GM19239 (cell line): ENCODE measurements at places on chromosomes 7 and 10.
A peak's percentile ranks its signal among the peaks of the same experiment; 100 is the strongest.

GRCh38 chr10:124294811-124295770, 123.6 kb downstream of the OAT start:
- no peak for DNase-seq

- DNase-seq, result no peak
Observed at GRCh38 chr10:118723466-118723865, 31.3 kb downstream of the CACUL1 start.

- no peak for DNase-seq
Observed at GRCh38 chr7:129801882-129802281, 150.9 kb downstream of the UBE2H start.

DNA sequence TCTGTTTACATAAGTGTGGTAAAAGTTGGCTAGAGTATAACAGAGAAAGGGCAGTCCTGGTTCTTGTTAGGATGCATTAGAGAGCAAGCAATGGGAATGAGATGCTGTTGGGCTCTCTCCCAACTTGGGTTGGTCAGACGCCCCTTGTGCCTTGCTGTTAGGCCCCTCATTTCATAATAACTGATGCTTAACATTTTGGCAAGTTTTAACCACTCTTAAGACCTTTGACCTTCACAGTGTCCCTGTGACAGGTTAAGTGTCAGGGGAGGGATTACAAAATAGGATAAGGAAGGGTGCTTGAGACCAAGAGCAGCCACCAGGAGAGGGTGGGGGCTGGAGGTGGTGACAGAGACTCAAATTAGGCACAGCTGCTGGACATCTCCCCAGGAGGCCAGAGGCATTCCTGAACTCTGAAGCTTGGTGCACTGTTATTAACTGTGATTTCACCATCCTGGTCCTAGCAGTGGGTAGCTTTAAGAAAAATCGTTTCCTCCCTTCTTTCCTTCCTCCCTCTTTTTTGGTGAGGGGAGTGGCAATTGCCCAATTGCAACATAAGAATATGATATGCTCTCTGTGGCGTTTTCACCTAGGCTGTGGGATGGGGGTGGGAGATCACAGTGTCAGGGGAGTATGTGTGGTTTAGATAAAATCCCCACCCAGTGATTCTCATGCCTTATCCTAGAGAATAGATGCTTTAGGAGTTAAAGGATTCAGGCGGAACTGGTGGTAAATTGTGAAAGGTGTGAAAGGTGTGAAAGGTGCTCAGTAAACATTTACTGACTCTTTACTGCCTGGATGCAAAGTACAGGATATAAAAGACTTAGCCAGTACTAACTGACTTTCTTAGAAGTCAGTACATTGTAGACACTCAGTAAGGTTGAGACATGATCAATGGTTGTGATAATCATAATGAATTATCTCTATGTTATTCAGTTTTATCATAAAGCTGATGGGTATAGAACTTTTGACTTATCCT, 270.5 kb downstream of the BICC1 start:
- DNase-seq, result no peak

GRCh38 chr7:1428941-1429501, 30.2 kb downstream of the MICALL2 start:
- DNase-seq, result no peak

DNA sequence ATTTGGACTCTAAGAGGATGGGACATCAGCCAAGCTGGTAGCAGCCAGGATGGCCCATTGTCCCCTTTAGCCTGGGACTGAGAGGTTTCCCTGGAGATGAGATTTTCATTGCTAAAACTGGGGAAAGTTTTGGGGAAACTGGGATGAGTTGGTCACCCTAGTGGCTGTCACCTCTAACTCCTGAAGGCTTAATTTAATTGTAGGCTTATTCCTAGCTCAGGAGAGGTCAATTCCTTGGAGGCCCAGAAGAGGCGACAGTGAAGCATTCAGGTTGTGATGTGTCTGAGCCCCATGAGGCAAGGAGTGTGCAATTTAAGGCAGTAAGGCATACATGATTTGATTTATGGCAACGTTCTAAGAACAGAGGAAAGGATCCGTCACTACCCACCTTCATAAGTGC, 24.9 kb upstream of the JAZF1 start:
- no peak for DNase-seq

DNA sequence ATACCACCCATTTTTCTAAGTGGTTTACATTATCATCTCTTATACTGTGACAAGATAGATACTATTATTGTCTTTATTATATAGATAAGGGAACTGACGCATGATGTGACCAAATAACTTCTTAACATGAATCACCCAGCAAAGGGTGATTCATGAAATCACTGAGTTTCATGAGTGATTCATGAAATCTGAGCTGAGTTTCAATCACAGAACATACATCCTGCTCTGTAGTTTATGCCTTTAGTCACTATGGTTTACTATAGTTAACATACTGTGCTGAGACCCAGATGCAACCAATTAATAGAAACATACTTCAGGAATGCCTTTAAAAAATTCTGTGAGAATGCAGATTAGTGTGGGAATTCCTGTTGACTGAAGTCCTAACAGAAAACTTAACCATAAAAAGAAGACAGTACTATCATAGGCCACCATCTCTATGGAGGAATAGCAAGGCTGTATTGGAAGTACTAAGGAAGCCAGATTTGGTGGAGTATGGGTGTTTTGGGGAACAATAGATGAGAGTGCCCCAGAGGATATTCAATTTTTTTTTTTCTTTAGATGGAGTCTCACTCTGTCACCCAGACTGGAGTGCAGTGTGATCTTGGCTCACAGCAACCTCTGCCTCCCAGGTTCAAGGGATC, 43.1 kb upstream of the SEMA3A start:
- no peak for DNase-seq

- no peak for DNase-seq
Observed at GRCh38 chr10:88931548-88931947, 21.0 kb downstream of the ACTA2 start.

GRCh38 chr10:5945561-5946418, 31.6 kb downstream of the IL15RA start:
- no peak for DNase-seq

DNA sequence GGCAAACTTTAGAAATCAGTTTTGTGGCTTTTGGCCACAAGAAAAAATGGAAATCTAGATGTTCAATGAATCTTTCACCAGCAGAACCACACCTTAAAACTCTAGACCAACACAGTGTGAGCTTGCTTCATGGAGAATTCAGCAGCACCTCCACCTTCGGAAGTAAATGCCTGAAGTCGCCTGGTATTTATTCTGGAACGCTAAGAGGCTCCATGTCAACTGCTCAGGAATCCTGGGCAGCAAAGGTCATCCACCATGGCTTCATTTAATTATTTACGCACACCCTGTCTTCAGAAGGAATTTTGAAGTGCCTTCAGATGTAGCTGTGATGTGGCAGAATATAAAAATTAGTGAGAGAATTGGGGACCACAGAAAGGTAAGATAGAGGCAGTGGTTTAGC, 167.7 kb downstream of the GFRA1 start:
- DNase-seq, result no peak

GRCh38 chr7:137519947-137520346, 176.4 kb upstream of the PTN start:
- DNase-seq, result no peak

GRCh38 chr7:12067156-12067831, 143.8 kb upstream of the TMEM106B start:
- DNase-seq, result no peak

- DNase-seq, result no peak
Observed at GRCh38 chr7:81527651-81528050, 242.2 kb downstream of the HGF start.

GRCh38 chr10:62778125-62778524, 26.4 kb upstream of the ADO start:
- DNase-seq, result no peak

GRCh38 chr7:47474211-47474936, 107.5 kb downstream of the TNS3 start:
- DNase-seq, result no peak

- peak; percentile 62 for DNase-seq
Observed at GRCh38 chr7:143416565-143417149, 8.0 kb upstream of the EPHA1 start.

DNA sequence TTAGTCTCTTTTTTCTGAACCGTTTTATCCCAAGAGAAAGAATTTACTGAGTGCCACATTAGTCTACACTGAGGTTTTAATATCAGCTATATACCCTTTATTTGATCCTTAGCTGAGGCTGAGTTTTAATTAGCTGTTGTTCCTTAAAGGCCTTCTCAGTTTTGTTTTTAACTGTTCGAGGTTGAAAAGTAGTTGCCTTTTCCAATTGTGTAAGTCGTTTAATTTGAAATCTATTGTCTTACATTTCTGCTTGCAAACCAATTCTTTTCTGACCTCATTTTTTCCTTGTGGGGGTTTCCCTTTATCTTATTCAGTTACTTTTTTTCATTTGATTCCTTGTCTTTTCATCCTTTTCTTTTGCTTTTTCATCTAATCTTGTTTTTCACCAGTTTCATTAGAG, 30.8 kb downstream of the UMAD1 start:
- no peak for DNase-seq

DNA sequence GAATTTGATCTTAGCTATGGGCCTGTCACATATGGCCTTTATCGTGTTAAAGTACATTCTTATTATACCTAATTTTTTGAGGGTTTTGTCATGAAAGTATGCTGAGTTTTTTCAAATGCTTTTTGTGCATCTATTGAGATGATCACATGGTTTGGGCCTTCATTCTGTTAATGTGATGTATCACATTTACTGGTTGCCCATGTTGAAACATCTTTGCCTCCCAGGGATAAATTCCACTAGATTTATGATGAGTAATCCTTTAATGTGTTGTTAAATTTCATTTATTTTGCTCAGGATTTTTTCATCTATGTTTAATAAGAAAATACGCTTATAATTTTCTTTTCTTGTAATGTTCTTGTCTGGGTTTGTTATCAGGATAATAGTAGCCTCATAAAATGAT, 442.0 kb downstream of the MDFIC start:
- no peak for DNase-seq

DNA sequence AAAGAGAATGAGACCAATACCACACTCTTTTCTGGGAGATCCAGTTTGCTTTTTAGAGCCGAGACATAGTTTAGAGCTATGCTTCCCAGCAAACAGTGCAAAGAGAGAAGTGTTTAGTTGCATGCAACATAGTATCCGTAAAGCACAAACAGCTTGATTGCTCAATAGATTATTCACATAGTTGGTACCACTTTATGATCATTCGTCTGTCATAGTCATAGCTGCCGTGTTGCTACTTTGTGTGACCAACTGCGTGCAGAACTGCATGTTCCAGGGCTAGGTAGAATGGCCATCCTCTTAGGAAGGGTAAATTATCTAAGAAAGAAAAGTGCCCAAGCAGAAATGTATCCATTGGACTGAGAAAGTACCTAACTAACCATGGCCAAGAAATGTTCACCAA, 203.5 kb upstream of the DKK1 start:
- no peak for DNase-seq

DNA sequence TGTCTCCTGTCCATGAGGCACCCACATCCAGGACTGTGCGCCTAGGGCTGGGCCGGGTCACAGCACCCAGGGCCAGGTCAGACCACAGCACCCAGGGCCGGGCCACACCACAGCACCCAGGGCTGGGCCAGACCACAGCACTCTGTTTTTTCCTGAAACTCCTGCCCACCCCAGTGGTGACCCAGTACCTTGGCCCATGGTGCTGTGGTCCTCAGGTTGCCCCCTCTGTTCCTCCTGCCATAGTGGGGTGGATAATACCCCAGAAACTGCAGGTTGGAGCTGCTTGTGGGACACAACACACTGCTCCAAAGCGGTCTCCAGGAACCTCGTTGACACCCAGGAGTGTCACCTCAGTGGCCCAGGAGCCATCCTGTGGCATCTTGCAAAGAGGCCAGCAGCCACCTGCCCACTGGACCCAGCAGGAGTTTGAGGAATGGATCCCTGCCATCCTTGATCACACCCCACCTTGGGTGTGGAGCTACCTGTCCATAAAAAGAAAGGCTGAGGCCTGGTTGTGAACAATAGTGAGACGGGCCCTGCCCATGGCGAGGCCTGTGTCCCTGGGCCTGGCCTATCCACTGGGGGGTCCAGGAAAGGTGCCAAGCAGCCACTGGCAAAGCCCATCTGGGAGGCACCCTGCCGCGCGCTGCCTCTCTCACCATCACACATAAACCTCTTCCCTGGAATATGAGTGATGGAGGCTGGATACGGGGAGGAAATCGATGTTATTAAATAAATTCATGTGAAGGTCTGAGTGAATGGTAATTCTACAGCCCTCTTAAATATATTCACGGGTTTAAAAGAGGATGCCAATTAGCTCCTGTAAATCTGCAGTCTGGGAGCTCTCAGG, 89.0 kb downstream of the NKX6-2 start:
- no peak for DNase-seq

DNA sequence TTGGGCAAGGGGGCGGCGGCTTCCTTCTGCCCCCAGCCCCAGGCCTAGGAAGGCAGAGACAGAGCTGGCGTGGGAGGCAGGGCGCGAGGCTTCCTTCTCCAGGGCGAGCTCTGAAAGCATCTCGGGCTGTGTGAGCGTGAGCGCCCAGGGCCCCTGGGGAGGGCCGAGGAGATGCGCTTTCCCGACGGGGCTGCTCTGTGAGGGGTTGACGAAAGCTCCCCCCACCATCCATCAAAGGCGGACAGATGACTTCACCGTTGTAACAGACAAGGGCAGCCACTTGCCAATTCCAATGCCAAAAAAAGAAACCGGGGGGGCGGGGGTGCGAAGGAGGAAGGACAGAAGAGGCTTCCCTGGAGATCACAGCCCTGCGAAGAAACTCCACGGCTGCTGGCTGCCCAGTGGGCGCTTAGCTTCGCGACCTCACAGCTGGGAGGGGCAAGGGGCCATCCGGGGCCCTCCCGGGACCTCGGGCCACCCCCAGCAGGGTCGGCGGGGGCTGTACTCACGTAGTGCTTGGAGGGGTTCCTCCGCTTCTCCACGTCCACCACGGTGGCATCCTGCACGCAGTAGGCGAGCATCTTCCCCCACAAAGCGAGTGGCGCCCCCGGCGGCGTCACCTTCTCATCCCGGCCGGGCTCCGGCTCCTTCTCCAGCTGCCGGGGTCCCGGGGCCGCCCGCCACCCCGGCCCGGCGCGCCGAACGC, 537 bp downstream of the SH3PXD2A start:
- no peak for DNase-seq

DNA sequence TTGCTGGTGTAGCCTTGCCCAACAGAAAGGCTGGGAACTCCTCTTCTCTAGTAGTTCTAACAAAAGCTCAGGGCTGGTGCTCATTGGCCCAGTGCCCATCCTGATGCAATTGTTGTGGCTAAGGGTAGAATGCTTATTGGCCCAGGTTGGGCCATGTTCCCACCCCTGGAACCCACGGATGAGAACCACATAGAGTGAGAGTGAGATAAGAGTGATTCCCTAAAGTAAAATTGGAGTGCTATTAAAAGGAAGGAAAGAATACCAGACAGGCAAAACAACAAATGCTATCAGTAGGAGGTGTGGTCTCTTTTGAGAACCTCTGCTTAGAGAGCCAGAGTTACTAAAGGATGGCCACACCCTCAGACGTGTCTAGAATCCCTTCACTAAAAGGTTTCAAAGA, 49.2 kb downstream of the LGI1 start:
- no peak for DNase-seq

- DNase-seq, result no peak
Observed at GRCh38 chr10:37758074-37758473, 99.3 kb downstream of the ZNF248 start.

GRCh38 chr7:80732630-80733029, 94.2 kb downstream of the CD36 start:
- no peak for DNase-seq
